Activated CD4-positive, alpha-beta T cell treated with anti-CD3 and anti-CD28 coated beads for 24 hours (primary cell): ENCODE measurements at places on chromosomes 4 and X.

- DNase-seq = no peak
Observed at GRCh38 chrX:107713203-107713542, 62.4 kb downstream of the TSC22D3 start.

DNA sequence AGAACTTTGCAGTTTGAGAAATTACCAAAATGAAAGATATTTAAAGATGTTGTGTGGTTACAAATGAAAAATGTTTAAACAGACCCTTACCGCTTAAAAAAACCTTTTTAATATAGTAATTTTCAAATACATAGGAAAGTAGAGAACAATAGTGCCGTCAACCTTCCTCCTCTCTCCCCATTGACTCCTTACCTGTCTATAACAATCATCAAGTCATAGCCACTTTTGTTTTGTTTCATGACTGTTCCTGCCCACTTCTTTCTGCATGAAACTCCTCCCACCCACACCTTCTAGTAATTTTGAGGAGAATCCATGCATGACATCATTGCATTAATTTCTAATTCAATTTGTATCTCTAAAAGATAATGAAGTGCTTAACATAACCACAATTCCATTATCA is 76.5 kb upstream of the ATP8A1 start:
- DNase-seq = no peak

DNA sequence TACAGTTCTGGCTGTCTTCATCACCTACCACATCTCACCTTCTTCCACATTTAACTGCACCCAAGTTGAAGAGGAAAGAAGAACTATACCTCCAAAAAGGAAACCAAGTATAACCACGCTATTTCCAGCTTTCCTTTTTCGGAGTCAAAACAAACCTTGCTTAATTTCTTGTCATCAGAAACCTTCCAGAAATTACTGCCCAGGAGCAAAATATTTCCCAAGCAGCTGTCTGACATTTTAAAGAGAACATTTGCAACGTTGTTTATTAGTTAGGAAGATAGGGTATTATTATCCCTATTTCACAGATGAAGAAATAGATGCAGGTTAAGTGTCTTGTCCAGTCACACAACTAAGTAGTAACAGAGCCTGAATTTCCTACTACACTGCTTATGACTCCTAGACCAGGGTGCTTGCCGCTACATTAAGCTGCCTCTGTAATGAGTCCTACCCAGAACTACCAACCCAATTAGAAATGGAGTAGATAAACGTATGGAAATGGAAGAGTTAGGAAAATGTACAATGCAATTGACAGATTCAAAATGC is 2.2 kb upstream of the ACSL4 start:
- DNase-seq = no peak

DNA sequence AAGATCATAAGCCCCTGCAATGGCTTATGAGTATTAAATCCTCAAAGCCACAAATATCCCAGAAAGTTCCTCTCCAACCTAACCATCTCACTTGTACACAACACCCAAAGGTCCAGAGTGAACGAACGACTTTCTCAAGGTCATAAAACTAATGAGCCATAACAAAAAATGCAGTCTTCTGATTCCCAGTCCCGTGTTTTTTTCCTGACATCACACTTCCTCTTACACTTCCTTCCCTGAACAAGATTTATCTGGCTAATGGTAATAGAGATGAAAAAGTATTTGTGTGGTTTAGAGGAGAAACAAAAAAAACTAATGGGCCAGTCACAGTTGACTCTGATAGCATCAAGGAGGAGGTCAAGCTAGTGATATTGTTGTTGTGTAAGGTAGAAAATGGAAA is 99.5 kb upstream of the KLHL13 start:
- DNase-seq = no peak

DNA sequence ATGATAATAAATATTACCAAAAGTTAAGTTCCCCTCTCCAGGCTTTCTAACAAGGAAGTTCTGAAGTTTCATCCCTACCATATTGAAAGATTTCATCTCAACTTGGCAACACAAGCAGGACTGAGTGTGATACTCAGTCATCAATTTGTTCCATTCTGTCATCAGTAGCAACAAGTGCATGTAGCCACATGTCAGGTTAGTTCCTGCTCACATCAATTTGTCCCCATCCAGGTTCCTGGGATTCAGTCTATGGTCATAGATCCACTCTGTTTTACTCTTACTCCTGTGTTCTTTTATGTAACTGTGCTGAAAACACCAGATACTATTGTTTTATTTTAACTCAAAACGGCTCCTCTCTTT is 22.2 kb downstream of the SMPX start:
- no peak for DNase-seq

- DNase-seq = no peak
Observed at GRCh38 chr4:7278981-7279380, 86.6 kb downstream of the SORCS2 start.

DNA sequence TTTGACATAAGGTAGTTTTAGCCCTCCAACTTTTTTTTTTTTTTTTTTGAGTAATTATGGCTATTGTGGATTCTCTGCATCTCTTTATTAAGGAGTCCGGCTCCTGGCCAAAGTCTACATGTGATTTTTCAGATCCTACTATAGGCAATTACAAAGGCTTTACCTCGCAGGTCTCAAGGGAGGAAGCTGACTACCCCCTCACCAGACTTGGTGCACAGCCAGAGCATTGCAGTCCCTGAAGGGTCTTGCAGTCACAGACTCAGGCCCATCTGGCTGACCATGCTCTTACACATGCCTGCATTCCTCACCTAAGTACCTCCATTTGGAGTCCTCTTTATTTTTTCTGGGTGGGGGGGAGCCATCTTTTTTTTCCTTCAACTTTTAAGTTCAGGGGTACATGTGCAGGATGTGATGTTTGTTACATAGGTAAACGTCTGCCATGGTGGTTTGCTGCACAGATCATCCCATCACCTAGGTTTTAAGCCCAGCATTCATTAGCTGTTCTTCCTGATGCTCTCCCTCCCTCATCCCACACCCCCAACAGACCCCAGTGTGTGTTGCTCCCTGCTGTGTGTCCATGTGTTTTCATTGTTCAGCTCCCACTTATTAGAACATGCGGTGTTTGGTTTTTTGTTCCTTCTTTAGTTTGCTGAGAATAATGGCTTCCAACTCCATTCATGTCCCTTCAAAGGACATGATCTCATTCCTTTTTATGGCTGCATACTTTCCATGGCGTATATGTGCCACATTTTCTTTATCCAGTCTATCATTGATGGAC is 88.4 kb upstream of the STIM2 start:
- DNase-seq = no peak

- no peak for DNase-seq
Observed at GRCh38 chrX:650811-651210, 20.2 kb downstream of the SHOX start.

DNA sequence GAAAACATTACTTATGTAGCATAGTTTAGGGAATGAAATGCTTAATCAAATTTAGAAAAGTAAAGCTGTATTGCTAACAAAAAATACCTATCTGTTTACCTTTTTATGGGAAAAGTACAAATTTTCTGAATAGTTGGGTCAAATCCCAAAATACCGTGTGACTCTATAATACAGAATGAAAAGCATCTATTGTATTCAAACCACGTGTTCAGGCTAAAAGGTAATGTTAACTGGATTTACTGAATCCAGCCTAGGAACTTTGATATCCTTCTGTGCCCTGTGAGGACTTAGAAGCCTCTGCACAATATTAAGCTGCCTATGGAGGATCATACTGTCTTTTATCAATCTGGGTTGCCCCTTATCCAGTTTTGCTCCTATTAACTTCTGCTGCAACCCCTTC is 36.3 kb upstream of the AGA start:
- DNase-seq = no peak

DNA sequence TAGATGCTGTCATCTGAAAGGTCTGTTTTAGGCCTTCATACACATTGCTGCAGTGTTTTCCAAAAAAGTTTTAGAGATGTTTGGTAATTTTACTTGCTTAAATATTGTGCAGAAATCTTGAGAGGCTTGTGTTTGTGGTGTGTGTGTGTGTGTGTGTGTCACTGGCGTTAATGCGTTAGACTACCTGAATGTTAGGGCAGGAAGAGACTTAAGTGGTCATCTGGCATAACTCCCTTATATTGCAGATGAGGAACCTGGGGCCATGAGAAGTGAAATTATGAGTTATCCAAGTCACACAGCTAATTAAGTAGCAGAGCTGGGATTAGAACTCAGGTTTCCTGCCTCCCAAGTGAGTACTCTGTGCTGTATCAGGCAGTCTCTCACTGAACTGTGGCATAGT is 1.4 kb downstream of the LSM6 start:
- no peak for DNase-seq

GRCh38 chr4:116500225-116500624 is 585.2 kb downstream of the TRAM1L1 start:
- no peak for DNase-seq

DNA sequence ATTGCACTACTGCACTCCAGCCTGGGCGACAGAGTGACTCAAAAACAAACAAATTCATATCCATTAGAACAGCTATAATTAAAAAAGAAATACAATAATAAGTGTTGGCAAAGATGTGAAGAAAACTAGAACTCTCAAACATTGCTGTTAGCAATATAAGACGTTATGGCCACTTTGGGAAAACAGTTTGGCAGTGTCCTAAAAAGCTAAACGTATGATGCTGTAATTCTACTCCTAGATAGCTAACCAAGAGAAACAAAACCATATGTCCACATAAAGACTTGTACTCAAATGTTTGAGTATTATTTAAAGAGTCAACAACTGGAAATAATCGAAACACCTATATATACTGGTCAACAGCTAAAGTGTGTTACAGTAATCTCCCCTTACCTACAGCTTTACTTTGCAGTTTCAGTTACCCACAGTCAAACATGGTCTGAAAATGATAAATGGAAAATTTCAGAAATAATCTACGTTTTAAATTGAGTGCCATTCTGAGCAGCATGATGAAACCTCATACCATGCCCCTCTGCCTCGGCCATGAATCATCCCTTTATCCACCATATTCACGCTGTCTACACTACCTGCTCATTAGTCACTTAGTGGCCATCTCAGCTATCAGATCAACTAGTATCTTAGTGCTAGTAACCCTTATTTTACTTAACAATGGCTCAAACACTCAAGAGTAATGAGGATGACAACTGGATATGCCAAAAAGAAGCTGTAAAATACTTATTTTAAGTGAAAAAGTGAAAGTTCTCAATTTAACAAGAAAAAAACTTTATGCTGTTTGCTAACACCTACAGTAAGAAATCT is 4.9 kb downstream of the ELF2 start:
- no peak for DNase-seq

GRCh38 chr4:77859256-77859655 is 3.4 kb upstream of the MRPL1 start:
- DNase-seq = no peak

GRCh38 chr4:112523008-112523721 is 7.2 kb upstream of the NEUROG2 start:
- no peak for DNase-seq

DNA sequence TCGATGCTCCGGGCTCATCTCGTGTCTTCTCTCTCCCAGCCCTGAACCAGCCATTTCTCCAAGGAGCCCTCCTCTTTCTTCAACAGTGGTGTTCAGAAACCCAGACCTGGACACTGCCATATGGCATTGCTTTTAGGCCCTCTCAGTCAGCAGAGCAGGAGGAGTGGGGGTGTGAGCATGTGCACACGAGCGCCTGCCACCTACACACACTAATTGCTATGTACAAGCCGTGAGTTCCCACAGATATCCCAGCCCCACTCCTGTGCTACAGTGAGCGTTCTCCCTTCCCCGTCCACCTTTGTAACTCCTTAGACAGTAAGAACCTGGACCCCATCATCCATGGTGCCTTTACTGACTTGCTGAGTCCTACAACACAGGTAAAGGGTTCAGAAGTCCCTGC is 53.8 kb downstream of the TNIP2 start:
- no peak for DNase-seq

GRCh38 chr4:8155048-8155447 is 3.6 kb downstream of the ABLIM2 start:
- no peak for DNase-seq

- DNase-seq = no peak
Observed at GRCh38 chrX:100083211-100083610, 326.9 kb downstream of the PCDH19 start.

DNA sequence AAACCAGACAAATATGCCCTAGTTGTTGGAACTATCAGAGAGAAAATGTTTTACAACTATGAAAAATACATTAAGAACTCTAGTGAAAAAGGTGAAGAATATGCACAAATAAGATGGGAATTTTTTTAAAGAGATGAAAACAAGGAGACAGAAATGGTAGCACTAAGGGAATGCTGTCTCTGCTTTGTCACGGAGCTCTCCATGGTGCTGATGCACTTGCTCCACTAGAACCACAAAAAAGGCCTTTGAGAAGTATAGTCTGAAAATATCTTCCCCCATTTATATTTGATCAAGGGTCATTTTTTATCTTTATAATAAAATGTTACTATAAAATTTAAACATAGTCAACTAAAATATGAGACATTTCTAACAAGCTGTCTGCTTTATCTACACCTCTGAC is 1655.5 kb upstream of the AGA start:
- DNase-seq = no peak

GRCh38 chr4:76199664-76200211 is 13.9 kb downstream of the SCARB2 start:
- DNase-seq = no peak

DNA sequence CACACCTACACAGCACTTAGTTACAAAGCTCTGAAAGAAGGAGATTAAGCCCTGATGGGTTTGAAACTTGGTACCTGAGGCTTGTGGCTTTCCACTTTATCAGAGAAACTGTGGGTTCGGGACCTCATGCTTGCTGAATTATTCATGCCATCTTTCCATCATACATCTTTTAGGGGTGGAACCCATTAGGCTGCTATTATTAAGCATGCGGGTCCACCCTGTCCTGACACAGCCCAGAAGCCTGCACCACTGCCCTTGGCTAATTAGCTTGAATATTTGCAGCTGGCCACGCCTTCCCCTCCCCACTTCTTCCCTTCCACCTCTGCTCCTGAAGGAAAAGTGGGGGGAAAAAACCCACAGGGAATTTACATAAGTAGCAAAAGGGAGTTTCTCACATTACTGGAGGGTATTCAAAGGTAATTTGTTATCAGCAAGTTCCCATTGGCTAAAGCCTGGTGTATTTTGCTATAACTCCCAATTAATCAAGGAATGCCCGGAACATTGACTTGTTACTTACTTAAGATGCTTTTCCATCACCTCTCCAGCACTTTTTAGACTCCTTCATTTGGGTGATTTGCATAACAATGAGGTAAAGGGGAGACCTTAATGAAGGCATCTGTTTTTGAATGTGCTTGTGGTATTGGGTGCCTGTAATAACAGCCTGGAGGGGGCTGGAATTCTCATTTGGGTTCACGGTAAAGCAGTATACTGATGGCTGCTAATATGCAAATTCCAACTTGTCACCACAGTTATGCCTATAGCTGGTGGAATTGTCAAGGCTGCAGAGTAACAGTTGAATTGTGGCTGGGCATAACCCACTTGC is 231.7 kb upstream of the GATB start:
- DNase-seq = no peak

- no peak for DNase-seq
Observed at GRCh38 chr4:182240161-182241130, 2.8 kb upstream of the TENM3 start.

GRCh38 chr4:121574618-121575017 is 122.2 kb downstream of the ANXA5 start:
- no peak for DNase-seq

GRCh38 chrX:103276581-103277002 is at the start of gene TCEAL5:
TSS of gene TCEAL5 (minus strand) at chrX:103276750. CDS start at chrX:103274563, 2,187 bp downstream.
- DNase-seq = no peak
